RWPE2 (cell line): ENCODE measurements at places on chromosomes 2 and 18.

DNA sequence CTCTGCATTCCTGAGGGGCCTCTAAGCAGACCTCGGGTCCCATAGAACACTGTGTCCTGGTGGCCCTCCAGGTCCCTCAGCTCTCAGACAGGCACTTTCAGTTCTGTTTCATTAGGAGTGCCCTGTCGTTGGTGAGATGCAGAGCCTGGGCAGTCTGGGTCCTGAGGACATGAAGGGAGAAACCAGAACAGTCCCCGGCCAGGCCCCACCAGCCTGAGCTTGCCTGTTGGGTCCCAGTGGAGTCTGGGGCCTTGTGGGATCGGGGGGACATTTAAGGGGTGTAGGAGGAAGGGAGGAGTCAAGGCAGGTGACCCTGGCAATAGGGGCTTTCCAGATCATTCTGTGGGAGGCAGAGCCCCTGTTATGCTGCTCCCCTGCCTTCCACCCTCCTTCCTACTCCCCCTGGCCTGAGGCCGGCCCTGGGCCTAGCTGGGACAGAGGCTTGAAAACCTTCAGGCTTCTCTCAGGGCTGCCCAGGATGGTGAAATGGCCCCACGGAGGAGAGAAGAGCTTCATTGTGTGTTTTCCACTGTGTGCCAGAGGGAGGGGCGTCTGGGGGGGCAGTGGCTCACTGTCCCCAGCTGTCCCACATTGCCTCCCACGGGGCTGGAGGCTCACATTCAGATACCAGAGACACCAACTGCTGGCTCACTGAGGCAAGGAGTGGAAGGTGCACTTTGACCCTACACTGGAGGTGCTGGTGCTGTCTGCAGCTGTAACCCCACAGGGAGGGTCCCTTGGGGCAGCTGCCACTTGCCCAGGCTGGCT is 26.6 kb upstream of the CATIP start:
- no peaks in the 10 kb centered on the region for H3K36me3 ChIP-seq
- no peak overlapping the region for H3K27ac ChIP-seq
- H3K4me1 ChIP-seq, result no peaks in the 10 kb centered on the region
- no peaks in the 10 kb centered on the region for H3K27me3 ChIP-seq
- H3K4me3 ChIP-seq, result no peak overlapping the region
- DNase-seq, result no peak

DNA sequence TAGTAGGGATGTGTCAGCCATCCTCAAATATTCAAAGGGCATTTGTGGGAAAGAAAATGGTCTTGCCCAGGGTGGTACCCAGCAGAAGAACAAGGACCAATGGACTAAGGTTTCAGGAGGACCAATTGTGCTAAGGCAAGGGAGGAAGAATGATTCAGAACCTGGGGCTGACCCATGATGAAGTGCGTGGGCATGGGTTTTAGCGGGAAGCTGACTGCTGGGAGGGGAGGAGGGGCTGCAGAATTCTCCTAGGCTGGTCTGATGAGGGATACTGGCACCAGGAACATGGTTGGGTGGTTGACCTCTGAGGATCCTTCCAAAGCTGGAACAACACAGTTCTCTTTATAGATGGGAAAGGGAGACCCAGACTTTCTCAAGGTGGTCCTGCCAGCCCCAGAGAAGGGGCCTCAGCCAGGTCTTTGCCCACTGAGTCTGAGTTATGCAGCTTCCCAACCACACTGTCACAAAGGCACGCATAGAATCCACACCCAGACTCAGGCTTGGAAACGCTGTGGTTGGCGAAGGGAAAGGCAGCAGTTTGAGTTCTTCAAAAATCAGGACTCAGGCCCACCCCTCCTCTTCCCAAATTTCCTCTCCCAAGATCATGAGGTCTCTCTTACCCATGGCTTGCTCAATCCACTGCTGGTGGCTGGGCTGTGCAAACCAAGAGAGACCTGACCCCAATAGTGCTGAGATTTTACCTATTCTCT is 37.3 kb downstream of the MARCO start:
- H3K36me3 ChIP-seq, result no peaks in the 10 kb centered on the region
- DNase-seq, result no peak
- no peak overlapping the region for H3K4me3 ChIP-seq
- no peak overlapping the region for H3K27ac ChIP-seq

GRCh38 chr2:9336241-9336575 is 87.1 kb downstream of the ITGB1BP1 start:
- no peak overlapping the region for H3K4me3 ChIP-seq
- H3K27ac ChIP-seq, result peak overlapping the region; percentile 64
- no peaks in the 10 kb centered on the region for H3K27me3 ChIP-seq
- H3K36me3 ChIP-seq, result peaks cover 82% of the 10 kb centered on the region
- DNase-seq, result no peak

GRCh38 chr18:22977847-22978701 is 44.9 kb downstream of the RBBP8 start:
- H3K27me3 ChIP-seq, result no peaks in the 10 kb centered on the region
- no peak overlapping the region for H3K4me3 ChIP-seq
- H3K27ac ChIP-seq, result peak overlapping the region; percentile 87
- no peak for DNase-seq
- H3K36me3 ChIP-seq, result peaks cover 83% of the 10 kb centered on the region

GRCh38 chr2:104375206-104375605 is 478.7 kb upstream of the POU3F3 start:
- no peak overlapping the region for H3K4me3 ChIP-seq
- H3K27ac ChIP-seq, result no peak overlapping the region
- DNase-seq, result no peak
- H3K4me1 ChIP-seq, result no peaks in the 10 kb centered on the region
- no peaks in the 10 kb centered on the region for H3K36me3 ChIP-seq

- H3K27ac ChIP-seq, result no peak overlapping the region
- no peak overlapping the region for H3K4me3 ChIP-seq
- no peaks in the 10 kb centered on the region for H3K27me3 ChIP-seq
- no peak for DNase-seq
- H3K36me3 ChIP-seq, result no peaks in the 10 kb centered on the region
Measured at GRCh38 chr18:778194-778927, 33.7 kb downstream of the YES1 start.

DNA sequence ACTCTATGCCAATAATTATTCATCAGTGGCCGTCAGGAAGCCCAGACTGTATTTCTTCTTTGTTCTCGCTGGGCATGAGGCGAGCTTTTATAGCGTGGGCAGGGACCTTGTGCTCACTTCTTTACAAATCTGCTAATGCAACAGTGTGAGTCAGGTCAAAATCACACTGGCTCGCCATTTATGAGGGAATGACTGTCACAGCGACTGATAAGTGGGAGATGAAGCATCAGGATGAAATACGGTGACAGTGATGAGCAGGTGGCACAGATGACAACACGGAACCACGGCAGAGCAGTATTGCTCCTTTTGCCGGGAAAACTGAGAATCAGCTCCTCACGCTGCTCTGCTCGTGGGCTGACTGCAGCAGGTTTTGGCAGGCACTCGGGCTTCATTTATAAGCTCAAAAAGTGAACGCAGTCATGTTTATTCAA is 20.5 kb downstream of the TYMS start:
- no peak overlapping the region for H3K27ac ChIP-seq
- no peaks in the 10 kb centered on the region for H3K27me3 ChIP-seq
- DNase-seq, result no peak
- no peak overlapping the region for H3K4me3 ChIP-seq
- peaks cover 70% of the 10 kb centered on the region for H3K36me3 ChIP-seq
- H3K4me1 ChIP-seq, result no peaks in the 10 kb centered on the region

DNA sequence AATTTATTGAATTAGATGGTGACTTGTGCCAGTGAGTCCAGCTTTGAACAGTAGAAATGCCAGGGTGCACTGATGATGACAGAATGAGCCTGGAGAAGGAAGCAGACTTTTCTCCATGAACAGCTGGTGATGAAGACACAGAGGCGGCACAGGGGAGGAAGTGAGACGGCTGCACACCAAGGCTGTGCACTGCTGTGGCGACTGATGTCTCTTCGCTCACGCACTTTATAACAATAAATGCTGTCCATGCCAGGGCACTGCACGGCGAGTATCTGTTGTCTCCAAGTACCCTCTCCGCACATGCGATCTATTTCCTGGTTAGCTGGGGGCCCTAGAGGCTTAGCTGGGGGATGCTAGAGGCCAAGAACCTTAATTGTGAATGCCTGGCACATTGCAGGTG is 175.2 kb downstream of the TMEM200C start:
- no peaks in the 10 kb centered on the region for H3K4me1 ChIP-seq
- DNase-seq, result no peak
- H3K36me3 ChIP-seq, result no peaks in the 10 kb centered on the region
- no peak overlapping the region for H3K27ac ChIP-seq
- H3K27me3 ChIP-seq, result no peaks in the 10 kb centered on the region
- H3K4me3 ChIP-seq, result no peak overlapping the region

DNA sequence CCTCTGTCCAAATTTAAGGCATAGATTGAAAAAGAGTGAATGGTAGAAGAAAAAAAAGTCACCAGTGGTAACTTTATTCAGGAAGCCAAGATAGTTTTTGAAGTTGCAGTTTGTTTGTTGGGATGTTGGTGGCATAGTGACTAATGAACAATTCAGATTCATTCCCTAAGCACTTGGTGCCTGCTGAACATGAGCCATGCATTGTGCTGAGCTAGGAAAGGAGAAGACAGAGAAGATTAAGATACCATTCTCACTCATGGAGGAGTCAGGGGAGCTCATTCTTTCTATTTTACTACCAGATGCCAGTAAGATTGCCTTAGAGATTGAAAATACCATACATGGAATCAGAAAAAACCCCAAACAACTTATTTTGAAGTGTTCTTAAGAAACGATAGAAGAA is 25.1 kb downstream of the MEIS1 start:
- H3K36me3 ChIP-seq, result peaks cover 52% of the 10 kb centered on the region
- no peak overlapping the region for H3K27ac ChIP-seq
- no peak for DNase-seq
- no peaks in the 10 kb centered on the region for H3K4me1 ChIP-seq

- no peak overlapping the region for H3K4me3 ChIP-seq
- H3K27me3 ChIP-seq, result no peaks in the 10 kb centered on the region
- DNase-seq, result no peak
- H3K36me3 ChIP-seq, result no peaks in the 10 kb centered on the region
Measured at GRCh38 chr2:151638191-151638933, 95.9 kb downstream of the NEB start.

GRCh38 chr2:207616185-207616584 is 9.0 kb downstream of the METTL21A start:
- peaks cover 49% of the 10 kb centered on the region for H3K36me3 ChIP-seq
- no peak for DNase-seq
- H3K27ac ChIP-seq, result peak overlapping the region; percentile 92
- H3K4me1 ChIP-seq, result peaks cover 22% of the 10 kb centered on the region
- no peak overlapping the region for H3K4me3 ChIP-seq

GRCh38 chr2:8494151-8494550 is 187.7 kb upstream of the ID2 start:
- H3K36me3 ChIP-seq, result no peaks in the 10 kb centered on the region
- DNase-seq, result no peak
- H3K27me3 ChIP-seq, result no peaks in the 10 kb centered on the region
- no peak overlapping the region for H3K4me3 ChIP-seq
- no peaks in the 10 kb centered on the region for H3K4me1 ChIP-seq

GRCh38 chr18:7307030-7307429 is 76.1 kb downstream of the LRRC30 start:
- DNase-seq, result no peak
- H3K4me3 ChIP-seq, result no peak overlapping the region
- no peaks in the 10 kb centered on the region for H3K4me1 ChIP-seq
- H3K27ac ChIP-seq, result no peak overlapping the region

GRCh38 chr2:54655046-54655809 is 68.2 kb upstream of the EML6 start:
- no peaks in the 10 kb centered on the region for H3K27me3 ChIP-seq
- no peak for DNase-seq
- H3K27ac ChIP-seq, result no peak overlapping the region
- no peaks in the 10 kb centered on the region for H3K4me1 ChIP-seq

DNA sequence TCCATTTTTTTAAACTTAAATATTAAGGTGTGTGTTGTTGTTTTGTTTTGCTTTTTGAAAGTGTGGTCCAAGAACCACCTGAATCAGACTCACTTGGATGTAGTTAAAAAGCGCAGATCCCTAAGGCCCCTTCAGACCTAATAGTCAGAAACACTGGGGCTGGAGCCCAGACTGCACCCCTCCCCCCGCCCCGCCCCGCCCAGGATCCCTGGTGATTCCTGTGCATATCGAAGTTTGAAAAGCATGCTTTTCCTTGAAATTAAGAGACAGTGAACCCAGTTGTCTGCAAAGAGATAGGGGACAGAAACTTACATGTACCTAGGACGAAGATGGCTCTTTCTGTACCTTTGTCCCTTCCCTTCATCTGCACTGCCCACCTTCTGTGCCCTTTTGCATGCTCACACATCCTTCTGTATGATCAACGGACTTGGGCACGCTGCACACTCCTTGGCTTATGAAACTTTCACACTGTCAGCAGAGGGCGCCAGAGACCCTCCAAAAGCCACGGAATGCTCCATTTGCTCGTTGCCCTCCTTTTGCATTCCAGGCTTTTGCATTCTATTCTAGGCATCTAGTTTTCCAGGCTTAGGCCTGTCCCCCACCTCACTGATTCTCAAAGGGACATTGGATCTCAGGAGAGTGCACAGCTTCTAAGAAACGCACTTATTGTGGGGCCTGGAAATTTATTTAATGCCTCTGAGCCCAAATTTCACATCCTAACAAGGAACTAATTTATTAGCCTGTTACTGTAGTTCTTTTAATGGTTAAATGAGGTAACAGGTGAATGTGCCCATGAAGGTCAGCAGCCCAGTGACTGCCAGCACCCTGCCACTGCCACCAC is 32.8 kb upstream of the SLC14A1 start:
- no peaks in the 10 kb centered on the region for H3K4me1 ChIP-seq
- no peak overlapping the region for H3K27ac ChIP-seq
- no peaks in the 10 kb centered on the region for H3K36me3 ChIP-seq
- H3K27me3 ChIP-seq, result no peaks in the 10 kb centered on the region

- H3K27me3 ChIP-seq, result no peaks in the 10 kb centered on the region
- H3K4me1 ChIP-seq, result peaks cover 6% of the 10 kb centered on the region
- DNase-seq, result no peak
- H3K36me3 ChIP-seq, result no peaks in the 10 kb centered on the region
- H3K4me3 ChIP-seq, result no peak overlapping the region
Measured at GRCh38 chr2:169765523-169765922, 31.9 kb downstream of the KLHL23 start.

- no peak overlapping the region for H3K4me3 ChIP-seq
- H3K4me1 ChIP-seq, result no peaks in the 10 kb centered on the region
Measured at GRCh38 chr18:40049716-40050115, 1905.3 kb upstream of the PIK3C3 start.

GRCh38 chr2:225022188-225022587 is 20.1 kb downstream of the DOCK10 start:
- H3K4me3 ChIP-seq, result no peak overlapping the region
- H3K27me3 ChIP-seq, result no peaks in the 10 kb centered on the region
- H3K27ac ChIP-seq, result no peak overlapping the region
- DNase-seq, result no peak
- H3K4me1 ChIP-seq, result no peaks in the 10 kb centered on the region

- peaks cover 22% of the 10 kb centered on the region for H3K4me1 ChIP-seq
- peak; percentile 79 for DNase-seq
- no peaks in the 10 kb centered on the region for H3K36me3 ChIP-seq
- no peak overlapping the region for H3K4me3 ChIP-seq
- no peaks in the 10 kb centered on the region for H3K27me3 ChIP-seq
Measured at GRCh38 chr18:62450546-62451410, 72.0 kb upstream of the ZCCHC2 start.

DNA sequence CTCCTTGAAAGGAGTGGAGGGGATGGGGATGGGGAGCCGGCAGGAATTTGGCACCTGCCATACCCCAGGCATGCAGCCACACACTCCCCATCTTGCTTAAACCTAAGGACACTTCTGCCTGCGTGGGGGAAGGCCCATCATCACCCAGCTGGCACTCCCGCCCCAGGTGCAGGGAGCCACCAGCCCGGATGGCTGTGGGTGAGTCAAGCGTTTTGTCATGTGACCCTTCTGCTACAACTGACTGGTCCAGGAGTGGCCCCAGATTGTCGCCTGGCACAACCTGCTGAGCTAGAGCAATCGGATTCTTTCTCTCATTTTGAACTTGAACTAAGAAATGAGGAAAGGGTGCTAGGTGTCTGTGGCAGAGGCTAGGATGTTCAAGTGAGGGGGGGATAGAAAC is 61.3 kb downstream of the TSN start:
- H3K27ac ChIP-seq, result no peak overlapping the region
- H3K27me3 ChIP-seq, result no peaks in the 10 kb centered on the region
